ENCODE measurements at places on chromosomes 2 and 18.
A peak's percentile ranks its signal among the peaks of the same experiment; 100 is the strongest.

DNA sequence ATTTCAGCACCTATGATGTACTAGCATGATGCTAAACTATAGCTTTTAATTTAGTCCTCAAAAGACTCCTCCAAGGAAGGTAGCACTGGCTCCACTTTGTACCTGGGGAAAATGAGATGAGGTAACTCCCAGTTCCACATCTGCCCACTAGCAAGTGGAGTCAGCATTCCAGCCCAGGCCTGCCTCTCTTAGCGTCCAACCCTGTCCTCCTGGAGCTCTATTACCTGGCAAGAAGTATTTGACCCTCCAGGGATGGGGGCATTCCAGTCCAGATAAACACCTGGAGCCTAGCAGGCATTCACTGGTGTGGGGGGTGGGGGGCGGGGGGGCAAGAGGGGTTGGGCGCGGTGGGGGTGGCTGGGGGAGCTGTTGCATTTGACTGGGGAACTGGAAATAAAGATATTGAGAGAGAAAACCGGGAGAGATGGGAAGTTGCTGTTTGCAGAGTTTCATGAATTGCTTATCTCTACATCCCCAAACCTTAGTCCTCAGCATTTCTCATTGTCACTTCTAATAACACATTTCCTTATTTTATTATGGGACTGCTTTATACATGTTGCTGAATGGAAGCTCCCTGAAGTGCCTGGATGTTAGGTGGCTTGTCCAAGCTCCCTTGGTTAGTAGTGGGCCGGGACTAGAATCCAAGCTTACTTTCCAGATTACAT, 22.0 kb upstream of the FZD5 start:
- H3K27ac ChIP-seq, result no peak overlapping the region
- DNase-seq, result no peak
- H3K4me3 ChIP-seq, result no peak overlapping the region
- no peaks in the 10 kb centered on the region for H3K36me3 ChIP-seq
- H3K27me3 ChIP-seq, result no peaks in the 10 kb centered on the region

- peak; percentile 44 for DNase-seq
- H3K27ac ChIP-seq, result no peak overlapping the region
- no peaks in the 10 kb centered on the region for H3K4me1 ChIP-seq
- H3K27me3 ChIP-seq, result no peaks in the 10 kb centered on the region
These were observed 74.2 kb upstream of the ST6GAL2 start for GRCh38 chr2:106959975-106960682.

DNA sequence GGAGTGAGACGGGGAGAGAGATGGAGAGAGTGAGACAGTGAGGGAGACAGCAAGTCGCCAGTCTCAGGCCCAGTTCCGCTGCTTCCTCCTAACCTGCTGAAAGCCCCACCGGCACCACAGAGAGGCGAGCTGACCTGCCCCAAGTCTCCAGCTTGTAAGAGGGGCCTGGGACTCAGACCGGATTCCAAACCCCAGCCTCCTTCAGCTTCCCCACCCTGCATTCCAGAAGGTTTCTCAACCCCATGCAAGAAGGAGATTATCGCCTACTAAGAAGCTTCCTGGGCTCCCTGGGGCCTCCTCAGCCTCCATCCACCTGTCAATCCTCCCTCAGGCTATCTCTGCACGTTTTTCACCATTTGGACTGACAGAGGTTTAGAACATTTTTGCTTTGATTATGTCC, 173.1 kb upstream of the RAB6C start:
- H3K27ac ChIP-seq, result no peak overlapping the region
- H3K27me3 ChIP-seq, result no peaks in the 10 kb centered on the region
- no peak for DNase-seq
- no peaks in the 10 kb centered on the region for H3K4me1 ChIP-seq
- H3K36me3 ChIP-seq, result no peaks in the 10 kb centered on the region
- no peak overlapping the region for H3K4me3 ChIP-seq

GRCh38 chr2:46471-47345, at the start of gene FAM110C:
TSS of gene FAM110C (minus strand) at chr2:46505. CDS start at chr2:46385, 120 bp downstream.
- no peaks in the 10 kb centered on the region for H3K36me3 ChIP-seq
- peak within 1 kb of the TSS; percentile 82 for H3K27ac ChIP-seq
- H3K4me3 ChIP-seq, result peak within 1 kb of the TSS; percentile 55

DNA sequence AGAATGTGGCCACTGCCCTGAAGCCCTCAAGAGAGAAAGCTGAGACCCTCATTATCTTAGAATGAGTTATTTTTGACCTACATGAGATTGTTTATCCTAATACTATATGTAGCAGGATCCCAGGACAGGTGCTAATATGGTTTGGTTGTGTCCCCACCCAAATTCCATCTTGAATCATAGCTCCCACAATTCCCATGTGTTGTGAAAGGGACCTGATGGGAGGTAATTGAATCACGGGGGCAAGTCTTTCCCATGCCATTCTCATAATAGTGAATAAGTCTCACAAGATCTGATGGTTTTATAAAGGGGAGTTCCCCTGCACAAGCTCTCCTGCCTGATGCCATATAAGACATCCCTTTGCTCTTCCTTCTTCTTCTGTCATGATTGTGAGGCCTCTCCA, 76.8 kb downstream of the CCBE1 start:
- no peaks in the 10 kb centered on the region for H3K36me3 ChIP-seq
- no peak overlapping the region for H3K27ac ChIP-seq
- H3K27me3 ChIP-seq, result no peaks in the 10 kb centered on the region
- peaks cover 13% of the 10 kb centered on the region for H3K4me1 ChIP-seq
- no peak overlapping the region for H3K4me3 ChIP-seq

DNA sequence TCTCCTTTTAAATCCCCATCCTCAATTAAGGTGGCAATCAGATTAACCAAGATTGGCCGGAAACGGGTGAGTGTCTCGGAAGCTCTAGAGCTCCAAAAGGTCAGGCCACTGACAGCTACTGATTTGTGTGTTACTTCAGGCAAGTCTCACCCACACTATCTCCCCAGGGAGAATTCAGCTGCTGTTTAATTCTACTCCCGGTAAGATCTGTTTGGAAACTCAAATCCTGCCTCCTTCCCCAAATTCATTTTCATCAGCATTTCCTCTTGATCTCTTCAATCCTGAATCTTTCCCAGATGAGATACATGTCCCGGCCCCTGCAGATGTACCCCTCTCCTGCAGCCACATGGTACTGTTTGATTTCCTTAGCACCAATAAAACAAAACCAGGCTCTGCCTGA, 34.9 kb downstream of the EFR3B start:
- H3K36me3 ChIP-seq, result no peaks in the 10 kb centered on the region

GRCh38 chr2:239773228-239774141, 251.7 kb downstream of the NDUFA10 start:
- no peak overlapping the region for H3K4me3 ChIP-seq
- H3K4me1 ChIP-seq, result peaks cover 16% of the 10 kb centered on the region
- no peaks in the 10 kb centered on the region for H3K27me3 ChIP-seq

- no peaks in the 10 kb centered on the region for H3K36me3 ChIP-seq
- H3K27ac ChIP-seq, result no peak overlapping the region
- H3K27me3 ChIP-seq, result no peaks in the 10 kb centered on the region
- DNase-seq, result no peak
- no peak overlapping the region for H3K4me3 ChIP-seq
- no peaks in the 10 kb centered on the region for H3K4me1 ChIP-seq
These were observed 121.4 kb upstream of the MAP3K20 start for GRCh38 chr2:172953970-172954852.

DNA sequence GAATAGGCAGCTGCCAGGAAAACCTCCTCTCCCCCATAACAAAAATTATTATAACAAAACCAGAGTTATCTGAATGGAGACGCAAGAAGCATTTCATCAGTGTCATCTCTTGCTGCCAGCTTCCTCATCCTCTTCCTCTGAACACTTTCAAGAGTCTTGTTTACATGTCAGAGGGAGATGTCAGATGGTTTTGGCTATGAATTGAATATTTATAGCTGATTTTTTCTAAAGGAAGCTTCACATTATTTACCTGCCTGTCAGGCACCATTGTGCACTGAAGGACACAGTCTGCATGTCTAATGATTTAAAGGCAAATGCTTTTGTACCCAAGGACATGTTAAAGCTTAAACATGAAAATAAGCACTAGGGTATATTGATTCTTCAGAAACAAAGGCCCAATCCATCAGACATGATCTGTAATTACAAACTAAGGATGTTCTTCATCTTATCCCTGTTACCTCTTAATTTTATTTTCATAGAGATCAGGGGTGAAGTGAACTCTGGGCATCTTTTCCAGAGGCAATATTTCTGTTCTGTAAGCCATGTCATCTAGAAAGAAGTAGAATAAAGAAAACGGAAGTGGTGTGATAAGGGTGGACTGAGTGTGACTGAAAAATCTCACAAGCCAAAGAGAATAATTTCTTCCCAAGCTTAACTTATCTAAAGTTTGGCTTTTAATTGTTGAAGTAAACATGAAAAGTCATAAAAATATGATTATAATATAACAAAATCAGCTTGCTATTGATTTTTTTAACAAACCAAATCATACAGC, 168.7 kb downstream of the ANKRD44 start:
- H3K4me1 ChIP-seq, result peaks cover 10% of the 10 kb centered on the region
- H3K27ac ChIP-seq, result no peak overlapping the region
- H3K36me3 ChIP-seq, result no peaks in the 10 kb centered on the region
- no peak for DNase-seq
- no peaks in the 10 kb centered on the region for H3K27me3 ChIP-seq
- no peak overlapping the region for H3K4me3 ChIP-seq

DNA sequence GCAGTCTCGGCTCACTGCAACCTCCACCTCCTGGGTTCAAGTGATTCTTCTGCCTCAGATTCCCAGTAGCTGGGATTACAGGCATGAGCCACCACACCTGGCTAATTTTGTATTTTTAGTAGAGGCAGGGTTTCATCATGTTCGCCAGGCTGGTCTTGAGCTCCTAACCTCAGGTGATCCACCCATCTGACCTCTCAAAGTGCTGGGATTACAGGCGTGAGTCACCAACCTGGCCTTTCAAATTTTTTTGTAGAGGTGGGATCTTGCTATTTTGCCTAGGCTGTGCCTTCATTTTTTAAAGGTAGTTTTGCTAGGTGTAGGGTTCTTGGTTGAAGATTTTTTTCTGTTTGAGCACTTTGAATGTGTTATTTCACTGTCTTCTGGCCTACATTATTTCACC, 6.2 kb downstream of the HAUS1 start:
- no peaks in the 10 kb centered on the region for H3K27me3 ChIP-seq
- H3K4me3 ChIP-seq, result no peak overlapping the region
- no peak overlapping the region for H3K27ac ChIP-seq

GRCh38 chr18:59358414-59358711, 702 bp downstream of the LMAN1 start:
- no peaks in the 10 kb centered on the region for H3K27me3 ChIP-seq
- no peak for DNase-seq
- peak overlapping the region; percentile 89 for H3K27ac ChIP-seq
- H3K36me3 ChIP-seq, result peaks cover 13% of the 10 kb centered on the region
- H3K4me3 ChIP-seq, result peak overlapping the region; percentile 82

DNA sequence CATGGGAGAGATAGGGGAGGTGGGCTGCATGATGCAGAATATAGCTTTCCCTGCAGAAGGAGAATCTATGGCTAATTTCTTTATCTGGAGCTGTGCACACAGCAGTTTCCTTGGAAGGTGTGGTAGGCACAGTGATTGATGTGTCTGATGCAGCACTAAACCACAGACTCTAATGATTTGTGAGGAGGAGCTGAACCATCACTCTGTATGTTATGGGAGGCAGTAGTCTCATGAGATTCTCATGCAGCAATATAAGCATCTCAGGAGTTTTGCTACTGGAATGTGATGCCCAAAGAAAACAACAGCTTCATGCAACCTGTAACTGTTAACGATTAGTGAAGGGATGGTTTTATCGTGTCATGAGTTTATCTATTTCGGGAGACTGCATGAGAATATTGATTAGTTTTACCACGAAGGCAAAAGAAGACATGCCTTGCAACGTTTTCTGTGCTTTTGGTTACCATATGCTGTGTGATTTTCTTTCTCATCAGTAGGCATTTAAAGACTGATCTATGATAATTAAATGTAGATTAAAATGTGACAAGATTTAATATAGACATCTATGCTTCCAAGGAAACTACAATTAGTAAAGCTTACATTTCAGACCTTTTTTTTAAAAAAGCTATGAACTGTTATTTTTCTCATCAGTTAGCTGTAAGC, 286.8 kb downstream of the ARL6IP6 start:
- no peak overlapping the region for H3K4me3 ChIP-seq
- H3K36me3 ChIP-seq, result no peaks in the 10 kb centered on the region
- no peak for DNase-seq
- H3K27me3 ChIP-seq, result no peaks in the 10 kb centered on the region

DNA sequence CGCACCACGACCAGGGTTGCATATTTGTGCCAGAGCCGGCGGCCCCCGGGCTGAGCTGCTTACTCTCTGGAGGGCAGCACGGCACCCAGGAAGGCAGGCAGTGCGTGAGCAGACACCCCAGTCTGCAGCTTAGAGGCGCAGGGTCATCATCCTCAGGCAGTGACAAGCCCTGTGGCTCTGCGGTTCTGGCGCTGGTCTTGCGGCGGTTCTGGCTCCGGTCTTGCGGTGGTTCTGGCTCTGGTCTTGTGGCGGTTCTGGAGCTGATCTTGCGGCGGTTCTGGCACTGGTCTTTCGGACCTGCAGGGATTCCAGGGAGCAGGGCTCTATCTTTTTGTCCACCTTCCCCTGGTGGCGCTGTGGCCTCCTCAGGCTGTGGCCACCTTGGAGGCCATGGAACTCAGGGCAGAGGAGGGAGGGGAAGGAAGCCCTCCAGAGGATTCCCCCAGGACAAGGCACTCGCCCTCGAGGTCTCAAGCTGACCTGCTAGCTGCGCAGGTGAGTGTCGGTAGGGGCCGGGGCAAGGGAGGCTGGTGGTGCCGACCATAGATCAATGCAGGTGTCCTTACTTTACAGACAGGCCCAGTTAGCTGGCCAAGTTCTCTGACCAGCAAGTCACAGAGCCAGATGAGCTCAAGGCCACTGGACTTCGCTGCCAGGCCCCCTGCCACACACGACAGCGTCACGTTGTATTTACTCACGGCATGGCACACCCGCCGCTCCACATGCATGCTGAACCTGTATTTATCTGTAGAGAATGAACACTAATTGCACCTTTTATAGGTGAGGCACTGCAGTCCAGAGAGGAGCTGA, 14.9 kb downstream of the ESPNL start:
- H3K36me3 ChIP-seq, result no peaks in the 10 kb centered on the region
- DNase-seq, result no peak
- no peak overlapping the region for H3K4me3 ChIP-seq
- no peak overlapping the region for H3K27ac ChIP-seq
- no peaks in the 10 kb centered on the region for H3K4me1 ChIP-seq
- H3K27me3 ChIP-seq, result no peaks in the 10 kb centered on the region

- no peaks in the 10 kb centered on the region for H3K36me3 ChIP-seq
- peaks cover 34% of the 10 kb centered on the region for H3K27me3 ChIP-seq
- DNase-seq, result no peak
- H3K4me1 ChIP-seq, result peaks cover 47% of the 10 kb centered on the region
These were observed 2.9 kb upstream of the DLX2 start for GRCh38 chr2:172105471-172106107.

DNA sequence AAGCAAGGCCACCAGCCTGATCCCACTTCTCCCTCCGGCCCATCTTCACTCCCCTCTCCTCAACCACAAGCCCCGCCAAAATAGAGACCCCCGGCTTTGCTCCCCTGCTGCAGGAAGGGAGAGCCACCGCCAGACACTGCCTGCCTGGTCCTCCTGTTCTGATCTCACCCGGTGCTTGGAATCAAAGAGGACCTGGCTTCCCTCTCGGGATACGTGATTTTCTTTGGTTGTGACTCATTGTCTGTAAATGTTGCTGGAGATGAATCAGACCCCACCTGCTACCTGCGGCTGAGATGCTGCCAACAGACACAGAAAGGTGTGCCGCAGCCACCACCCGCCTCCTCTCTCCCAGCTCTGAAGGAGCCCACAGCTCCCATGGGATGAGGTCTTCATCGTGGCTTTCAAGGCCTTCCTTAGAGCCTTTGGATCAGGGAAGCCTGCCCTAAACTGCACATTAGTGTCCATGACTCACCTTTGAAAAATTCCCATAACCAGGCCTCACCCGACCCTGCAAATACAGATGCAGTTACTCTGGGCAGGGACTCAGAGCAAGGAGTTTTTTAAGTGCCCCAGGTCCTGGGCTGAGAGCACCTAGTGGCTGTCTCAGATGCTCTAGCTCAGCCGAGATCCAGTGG, 79.4 kb upstream of the ZNF532 start:
- no peaks in the 10 kb centered on the region for H3K27me3 ChIP-seq
- H3K4me1 ChIP-seq, result peaks cover 48% of the 10 kb centered on the region
- H3K27ac ChIP-seq, result peak overlapping the region; percentile 71
- no peaks in the 10 kb centered on the region for H3K36me3 ChIP-seq

All from vagina (tissue), 2 donors.